ENCODE measurements at places on chromosomes 2 and 18.

DNA sequence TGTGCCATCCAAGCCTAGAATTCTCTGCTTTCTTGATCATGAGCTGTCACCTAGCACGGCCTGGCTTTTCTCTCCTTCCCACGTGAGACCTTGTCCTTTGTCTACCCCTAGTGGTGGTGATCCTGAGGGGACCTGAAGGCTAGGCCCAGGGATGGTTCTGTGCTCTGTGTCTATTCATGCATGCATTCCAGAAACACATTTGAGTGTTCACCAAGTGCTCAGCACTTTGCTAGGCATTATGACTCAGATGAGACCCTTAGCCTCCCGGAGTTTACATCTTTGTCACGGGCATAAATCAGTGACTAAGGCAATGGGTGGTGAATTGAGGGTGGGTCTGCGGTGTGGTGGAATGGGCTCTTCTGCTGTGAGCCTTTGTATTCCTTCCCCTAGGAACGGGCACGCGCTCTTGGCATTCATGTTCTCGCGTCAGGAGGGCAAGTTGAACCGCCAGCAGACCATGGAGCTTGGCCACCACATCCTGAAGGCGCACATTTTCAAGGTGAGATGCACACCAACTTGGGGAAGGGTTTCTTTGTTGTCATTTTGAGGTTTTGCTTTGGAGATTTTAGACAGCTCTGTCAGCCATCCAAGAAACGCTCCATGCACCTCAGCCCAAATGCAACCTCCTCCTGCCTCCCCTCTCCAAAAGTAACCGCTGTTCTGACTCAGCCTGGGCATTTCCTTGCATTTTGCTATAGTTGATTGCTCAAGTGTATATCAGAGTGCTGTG is 100.9 kb downstream of the WDSUB1 start:
- no peak for DNase-seq

- DNase-seq: no peak
Observed at GRCh38 chr2:150156876-150157275, 330.6 kb downstream of the RND3 start.

DNA sequence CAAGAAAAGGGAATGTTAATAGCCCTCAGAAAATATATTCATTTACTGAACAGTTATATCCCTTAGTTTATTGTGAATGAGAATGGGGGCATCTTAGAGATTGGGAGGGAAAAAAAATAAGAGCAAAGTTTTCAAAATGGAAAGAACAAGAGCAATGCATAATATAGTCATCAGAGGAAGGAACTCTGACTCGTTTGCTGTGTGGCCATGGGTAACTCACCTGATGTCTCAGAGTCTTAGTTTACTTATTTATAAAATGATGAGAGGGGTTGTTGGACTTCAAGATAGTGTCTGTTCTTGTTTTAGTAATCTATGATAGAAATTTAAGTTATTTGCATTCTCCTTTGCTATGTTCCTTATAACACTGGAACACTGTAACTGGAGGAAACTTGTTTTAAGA is 70.7 kb downstream of the EML4 start:
- no peak for DNase-seq

DNA sequence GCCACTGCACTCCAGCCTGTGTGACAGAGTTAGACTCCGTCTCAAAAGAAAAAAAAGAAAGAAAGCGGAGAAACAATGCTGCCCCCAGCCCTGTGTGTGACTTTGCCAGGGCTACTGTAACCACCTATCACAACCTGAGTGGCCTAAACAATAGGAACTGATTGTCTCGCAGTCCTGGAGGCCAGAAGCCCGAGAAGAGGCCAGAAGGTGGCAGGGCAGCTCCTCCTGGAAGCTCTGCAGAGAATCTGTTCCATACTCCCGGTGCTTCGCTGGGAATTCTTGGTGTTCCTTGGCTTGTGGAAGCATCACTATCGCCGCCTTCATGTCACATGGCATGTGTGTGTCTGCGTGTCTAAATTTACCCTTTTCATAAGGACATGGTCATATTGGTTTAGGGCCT is 14.4 kb upstream of the RAB17 start:
- DNase-seq: no peak

- no peak for DNase-seq
Observed at GRCh38 chr2:108629417-108629816, 89.9 kb upstream of the RANBP2 start.

DNA sequence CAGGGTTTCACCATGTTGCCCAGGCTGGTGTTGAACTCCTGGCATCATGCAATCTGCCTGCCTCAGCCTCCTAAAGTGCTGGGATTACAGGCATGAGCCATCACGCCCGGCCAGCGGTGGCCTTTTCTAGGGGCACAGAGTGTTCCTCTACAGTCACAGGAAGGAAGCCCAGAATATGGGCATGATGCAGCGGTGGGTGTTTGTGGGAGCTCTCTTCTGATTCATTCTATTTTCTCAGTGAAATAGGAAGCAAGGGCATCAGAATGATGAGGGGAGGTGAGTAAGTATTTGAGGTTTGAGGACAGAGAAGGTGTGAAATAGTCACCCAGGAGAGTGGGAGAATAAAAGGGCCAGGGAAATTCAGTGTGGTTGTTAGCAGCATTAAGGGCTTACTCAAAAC is 70.3 kb upstream of the PSME4 start:
- DNase-seq: no peak

DNA sequence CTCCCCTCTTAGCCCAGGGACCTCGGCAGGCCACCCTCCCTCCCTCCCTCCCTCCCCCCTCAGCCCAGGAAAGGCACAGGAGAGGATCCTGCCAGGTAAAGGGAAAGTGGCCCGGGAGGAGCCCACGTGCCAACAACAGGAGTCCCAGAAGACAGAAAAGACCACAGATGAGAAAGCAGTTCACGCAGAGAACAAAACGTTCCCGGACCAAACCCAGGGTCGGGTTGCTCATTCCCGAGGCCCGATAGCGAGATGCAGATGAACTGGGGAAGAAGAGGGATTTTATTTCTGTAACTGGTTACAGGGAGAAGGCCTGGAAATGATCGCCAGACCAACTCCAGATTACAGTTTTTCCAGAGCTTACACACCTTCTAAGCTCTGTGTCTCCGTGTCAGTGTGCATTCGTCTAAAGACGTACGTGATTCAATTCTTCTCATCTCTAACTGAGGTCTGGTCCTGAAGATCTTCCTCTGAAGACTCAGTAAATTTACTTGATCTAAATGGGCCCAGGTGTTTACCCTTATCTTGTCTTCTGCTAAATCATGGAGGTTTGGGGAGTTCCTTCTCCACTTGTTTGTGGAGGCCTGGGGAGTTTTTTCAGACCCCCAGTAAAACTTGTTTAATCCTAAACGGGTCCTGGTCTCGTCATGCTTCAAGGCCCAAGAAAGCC is 807 bp upstream of the NEU4 start:
- DNase-seq: no peak

- no peak for DNase-seq
Observed at GRCh38 chr18:3874125-3874524, 424.2 kb downstream of the TGIF1 start.

- no peak for DNase-seq
Observed at GRCh38 chr2:207119048-207119447, 46.7 kb downstream of the KLF7 start.

- no peak for DNase-seq
Observed at GRCh38 chr2:190837420-190837819, 43.2 kb upstream of the GLS start.

GRCh38 chr18:42429196-42429595 is 474.2 kb downstream of the PIK3C3 start:
- DNase-seq: no peak

DNA sequence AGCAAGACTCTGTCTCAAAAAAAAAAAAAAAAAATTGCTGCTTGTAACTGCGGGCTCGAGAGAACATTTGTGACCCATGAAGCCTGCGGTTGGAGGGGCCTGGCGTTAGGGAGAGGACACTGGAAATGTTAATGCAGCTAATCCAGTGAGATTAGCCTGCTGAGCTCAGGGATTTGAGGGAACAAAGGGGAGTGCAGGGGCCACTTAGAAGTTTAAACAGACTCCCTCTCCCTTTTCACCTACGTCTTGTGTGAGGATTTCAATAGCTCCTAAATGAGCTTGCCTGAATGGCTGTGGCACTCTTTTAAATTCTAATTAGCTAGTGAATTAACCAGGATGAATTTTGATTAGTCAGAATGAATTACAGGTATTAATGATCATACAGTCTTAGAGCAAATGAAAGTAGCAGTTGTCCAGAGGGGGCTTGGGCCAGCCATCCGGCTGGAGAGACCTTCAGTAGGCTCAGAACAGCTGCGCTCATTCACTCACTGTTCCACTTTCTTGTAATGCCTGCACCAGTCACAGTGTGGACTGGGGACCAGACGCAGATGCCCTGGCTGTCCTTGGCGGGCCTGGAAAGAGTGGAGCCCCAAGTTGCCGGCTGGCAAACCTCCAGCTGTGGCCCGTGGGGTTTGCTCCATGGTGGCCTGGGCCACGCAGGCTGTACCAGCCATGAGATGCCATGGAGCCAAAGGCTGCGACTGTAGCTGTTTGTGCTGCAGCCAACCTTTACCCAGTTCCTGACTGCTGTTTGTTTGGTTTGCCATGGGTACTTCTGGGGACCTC is 20.8 kb downstream of the LDLRAD4 start:
- DNase-seq: peak; percentile 87

DNA sequence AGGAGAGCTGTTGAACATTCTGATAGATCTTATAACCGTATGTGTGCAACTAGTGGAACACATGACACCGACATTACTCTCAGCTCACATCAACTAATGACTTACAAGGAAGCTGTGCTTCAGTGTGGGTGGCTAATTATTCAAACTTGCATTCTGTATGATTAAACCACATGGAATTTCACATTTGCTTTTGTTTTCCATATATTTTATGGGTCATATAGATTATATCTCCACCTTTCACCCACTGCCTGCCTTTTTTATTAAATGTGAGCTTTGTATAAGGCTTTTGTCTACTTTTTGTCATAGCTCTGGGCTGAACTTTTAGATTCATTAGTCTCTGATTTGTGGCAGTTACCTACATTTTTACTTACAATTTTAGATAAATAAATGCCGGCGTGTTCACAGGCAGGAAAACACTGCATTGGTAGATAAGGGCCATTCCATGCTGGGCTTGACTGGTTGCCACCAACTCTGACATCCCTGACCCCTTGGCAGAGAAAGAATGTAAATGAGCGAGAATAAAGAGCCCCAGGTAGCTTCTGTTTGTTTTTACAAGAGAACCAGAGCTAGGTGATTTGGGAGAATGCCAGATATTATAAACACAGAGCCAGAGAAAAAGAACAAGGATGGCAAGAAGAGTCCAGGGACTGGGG is 35.7 kb downstream of the LYPD6 start:
- DNase-seq: no peak

GRCh38 chr2:137638932-137639331 is 325.3 kb upstream of the HNMT start:
- no peak for DNase-seq

DNA sequence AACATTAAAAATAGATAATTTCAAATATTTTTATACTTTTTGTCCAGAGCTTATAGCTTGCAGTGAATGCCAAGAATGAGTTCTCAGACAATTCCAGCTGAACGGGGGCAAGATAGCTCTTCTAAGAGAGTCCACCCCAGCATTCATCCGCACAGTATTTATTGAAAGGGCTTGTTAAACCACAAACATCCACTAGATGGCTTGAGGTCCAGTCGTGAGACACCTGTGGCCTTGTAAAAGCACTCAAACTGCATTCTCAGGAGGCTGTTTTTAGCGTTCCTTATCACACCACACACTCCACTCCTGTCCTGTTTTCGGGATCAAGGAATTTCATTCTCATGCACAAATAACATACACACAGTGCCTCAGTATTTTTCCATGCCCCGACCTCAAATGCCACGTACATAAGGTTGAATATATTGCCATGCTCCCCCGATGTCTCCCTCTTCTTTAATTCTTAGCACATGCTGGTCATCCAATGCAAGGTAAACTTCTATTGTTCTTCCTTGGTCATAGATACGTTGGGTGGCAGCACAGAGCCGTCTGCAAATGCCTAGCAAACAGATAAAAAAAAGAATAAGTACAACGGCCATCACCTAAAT is 47.4 kb downstream of the DNAJC10 start:
- DNase-seq: no peak

GRCh38 chr2:100653449-100654035 is 90.7 kb downstream of the PDCL3 start:
- no peak for DNase-seq

GRCh38 chr2:172938713-172939375 is 136.8 kb upstream of the MAP3K20 start:
- DNase-seq: no peak

GRCh38 chr2:112229348-112229747 is 25.5 kb downstream of the ZC3H8 start:
- DNase-seq: no peak
